ENCODE measurements at places on chromosomes 2 and 18. TPM values are rescaled to one million over a fixed set of nuclear protein-coding genes. Genes with fewer than 3 reads are reported as not detected.

DNA sequence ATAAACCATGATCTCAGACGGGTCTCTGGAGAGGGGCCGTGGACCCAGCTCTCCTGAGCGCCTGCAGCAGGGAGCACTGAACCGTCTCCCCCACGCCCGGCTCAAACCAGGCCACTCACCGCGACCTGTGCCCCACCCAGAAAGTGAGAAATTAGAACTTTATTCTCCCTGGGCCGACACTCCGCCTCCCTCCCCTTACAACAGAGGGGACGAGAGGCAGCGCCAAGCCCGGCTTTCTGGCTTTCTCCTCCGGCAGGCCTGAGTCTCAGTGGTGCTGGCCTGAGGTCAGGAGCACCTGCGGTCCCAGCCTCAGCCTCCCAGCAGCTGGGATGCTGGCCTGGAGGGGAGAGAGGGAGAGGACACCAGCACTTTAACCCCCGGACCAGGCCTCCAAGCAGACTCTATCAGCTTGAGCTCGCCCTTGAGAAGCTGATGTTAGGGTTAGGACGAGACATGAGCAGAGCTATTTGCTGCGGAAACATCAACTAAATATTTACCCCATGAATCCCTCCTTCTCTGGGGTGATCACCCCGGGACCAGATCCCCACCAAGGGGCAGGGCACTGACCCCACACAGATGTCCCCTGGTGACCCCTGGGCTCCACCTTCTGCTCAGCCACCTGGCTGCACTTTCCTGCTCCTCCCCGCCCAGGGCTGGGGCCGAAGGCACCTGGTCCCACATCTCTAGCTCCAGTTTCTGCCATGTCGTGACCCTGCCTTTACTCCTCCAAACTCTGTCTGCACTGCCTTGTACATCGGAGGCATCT is 856.3 kb upstream of the SALL3 start:
- no peak for DNase-seq

Gene LIMS2
- total RNA-seq: 22.2 TPM

Gene ADGRF3
- 0.28 TPM for total RNA-seq

Gene FAM228A
- total RNA-seq: 0.80 TPM

DNA sequence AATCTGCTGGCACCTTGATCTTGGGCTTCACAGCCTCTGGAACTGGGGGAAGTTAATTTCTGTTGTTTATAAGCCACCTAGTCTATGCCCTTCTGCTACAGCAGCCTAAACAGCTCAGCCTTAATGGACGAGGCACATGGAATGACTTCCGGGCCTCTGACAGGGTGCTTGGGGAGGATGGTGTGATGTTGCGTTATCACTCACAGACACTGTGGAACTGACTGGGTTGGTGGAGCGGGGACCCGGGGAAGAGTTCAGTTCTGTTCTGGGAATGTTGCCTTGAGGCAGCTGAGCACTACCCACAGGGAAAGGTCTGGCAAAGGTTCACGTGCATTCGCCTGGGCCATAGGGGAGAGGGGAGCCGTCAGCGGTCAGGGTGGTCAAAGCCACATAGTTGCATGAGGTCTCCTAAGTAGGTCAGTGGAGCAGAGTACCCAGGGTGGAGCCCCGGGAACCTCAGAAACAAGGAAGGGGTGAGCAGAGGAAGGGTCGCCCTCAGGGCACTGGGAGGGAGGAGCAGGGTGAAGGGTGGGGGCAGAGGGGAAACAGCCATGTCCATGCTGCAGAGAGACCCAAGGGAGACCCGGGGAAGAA is 36.2 kb downstream of the LRRFIP1 start:
- DNase-seq: peak; percentile 85

DNA sequence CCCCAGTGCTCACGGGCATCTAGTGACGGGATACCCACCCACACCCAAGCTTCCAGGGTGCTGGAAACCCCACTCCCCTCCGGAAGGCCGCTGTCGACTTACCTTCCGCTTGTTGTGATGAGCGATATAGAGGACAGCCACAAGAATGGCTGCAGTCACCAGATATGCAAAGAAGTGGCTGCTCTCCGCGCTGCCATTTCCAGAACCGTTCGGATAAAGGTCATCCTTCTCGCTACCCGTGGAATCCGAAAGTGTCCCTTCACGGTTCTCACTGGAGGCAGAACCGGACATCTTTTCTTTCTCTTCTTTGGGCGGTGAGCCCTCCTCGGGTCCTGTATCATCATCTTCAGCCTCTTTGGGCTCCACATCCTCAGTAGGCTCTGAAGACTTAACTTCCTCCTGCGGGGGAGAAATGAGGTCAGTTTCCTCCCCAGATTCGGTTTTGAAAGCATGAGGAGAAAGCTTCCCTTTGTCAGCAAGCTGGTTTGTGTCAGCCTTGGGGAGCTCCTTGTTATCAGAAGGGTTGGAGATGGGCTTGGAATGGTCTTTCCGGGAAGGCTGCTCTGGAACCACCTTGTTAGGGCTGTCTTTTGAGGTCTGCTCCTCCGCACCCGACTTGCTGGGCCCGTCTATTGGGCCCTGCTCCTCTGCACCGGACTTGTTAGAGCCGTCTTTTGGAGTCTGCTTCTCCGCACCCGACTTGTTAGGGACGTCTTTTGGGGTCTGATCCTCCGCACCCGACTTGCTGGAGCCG is 1.2 kb downstream of the TGOLN2 start:
- DNase-seq: no peak

- no peak for DNase-seq
Observed at GRCh38 chr2:231634951-231635875, 42.5 kb downstream of the TEX44 start.

DNA sequence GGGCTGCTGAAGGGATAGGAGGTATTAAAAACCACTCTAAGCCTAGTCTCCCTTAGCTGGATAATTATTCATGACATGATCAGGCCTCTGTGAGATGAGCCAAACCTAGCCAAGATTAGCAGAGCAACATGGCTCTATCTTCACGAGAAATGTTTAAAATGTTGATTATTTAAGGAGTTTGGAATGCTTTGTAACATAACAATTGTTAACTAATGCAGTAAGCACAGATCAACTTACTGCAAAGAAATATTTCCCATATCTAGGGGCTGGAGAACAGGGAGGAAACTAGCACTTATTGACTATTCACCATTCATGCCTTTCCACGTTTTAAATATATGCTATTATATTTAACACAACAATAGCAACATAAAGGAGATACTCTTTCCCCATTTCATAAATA is 833.7 kb upstream of the CHAC2 start:
- DNase-seq: no peak

- DNase-seq: no peak
Observed at GRCh38 chr2:210049831-210050230, 47.4 kb downstream of the RPE start.

GRCh38 chr18:36775396-36775795 is 53.4 kb downstream of the TPGS2 start:
- DNase-seq: no peak

DNA sequence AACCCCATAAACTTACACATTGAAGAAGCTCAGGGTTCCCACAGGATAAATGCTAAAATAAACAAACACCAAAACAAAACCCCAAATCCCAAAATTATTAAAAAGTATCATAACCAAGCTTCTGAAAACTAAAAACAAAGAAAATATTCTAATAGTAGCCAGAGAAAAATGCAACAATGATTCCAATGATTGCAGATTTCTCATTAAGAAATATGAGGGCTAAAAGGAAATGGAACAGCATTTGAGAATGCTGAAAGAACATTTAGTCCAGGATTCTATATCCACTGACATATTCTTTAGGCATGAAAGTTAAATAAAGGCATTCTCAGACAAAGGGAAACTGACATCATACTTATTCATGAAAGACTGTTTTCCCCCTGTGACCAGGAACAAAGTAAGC is 212.4 kb downstream of the SLC4A10 start:
- no peak for DNase-seq

Gene POLR1A
- total RNA-seq: 39.1 TPM

- DNase-seq: no peak
Observed at GRCh38 chr18:76643996-76644395, 149.0 kb upstream of the ZNF516 start.

- no peak for DNase-seq
Observed at GRCh38 chr2:56816666-56817065, 632.9 kb downstream of the CCDC85A start.

DNA sequence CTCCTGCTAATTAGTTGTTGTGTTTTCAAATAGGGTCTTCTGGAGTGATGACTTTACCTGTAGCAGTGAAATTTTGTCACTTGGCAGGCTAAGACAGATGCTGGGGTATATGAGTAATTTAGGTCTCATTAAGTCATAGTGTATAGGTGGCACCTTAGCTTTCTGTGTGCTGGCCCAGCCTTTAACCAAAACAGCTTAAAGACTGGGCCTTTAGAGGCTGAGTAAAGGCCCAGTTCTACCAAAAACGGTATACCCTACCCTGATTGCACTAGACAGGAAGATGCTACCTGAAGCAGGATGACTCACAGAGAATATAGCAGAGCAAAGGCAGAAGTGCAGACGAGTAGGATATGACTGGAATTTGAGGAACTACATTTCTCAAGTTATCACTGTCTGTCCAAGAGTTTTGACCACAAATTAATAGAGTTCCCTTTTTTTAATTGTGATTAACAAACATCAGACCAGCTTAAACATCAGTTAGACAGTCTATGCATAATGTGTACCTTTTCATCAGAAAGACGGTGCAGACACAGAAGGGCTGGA is 337.9 kb upstream of the SALL3 start:
- no peak for DNase-seq

Gene SP140
- total RNA-seq: 5.5 TPM

GRCh38 chr18:32707147-32707546 is 65.7 kb downstream of the KLHL14 start:
- peak; percentile 13 for DNase-seq

DNA sequence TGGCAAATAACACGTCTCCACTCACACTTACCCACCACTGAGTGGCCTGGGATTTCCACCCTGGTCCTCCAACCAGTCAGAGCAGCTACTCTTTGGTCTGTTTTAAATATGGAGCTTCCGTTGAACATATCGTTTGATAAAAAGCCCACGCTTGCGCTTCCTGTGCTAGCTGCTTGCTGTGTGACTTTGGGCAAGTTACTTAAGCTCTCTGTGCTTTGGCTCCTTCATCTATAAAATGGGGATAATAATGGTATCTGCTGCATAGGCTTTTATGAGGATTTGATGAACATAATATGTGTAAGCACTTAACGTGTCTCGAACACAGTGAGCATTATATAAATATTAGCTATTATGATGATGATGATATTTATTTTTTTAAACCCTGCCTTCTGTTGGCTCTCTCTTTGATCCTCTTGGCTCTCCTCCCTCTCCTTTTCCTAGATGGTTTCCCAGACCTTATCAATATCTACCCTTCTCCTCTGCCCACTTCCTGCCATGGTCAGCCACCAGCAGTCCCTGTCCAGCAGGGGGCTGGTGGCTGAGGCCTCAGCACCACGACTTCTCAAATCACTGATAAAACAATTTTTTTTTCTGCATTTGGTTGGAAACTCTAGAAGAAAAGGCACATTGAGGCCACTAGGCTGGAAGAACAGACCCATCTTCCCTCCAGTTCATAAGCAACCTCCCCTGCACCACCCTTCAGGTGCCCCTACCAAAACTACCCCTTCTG is 191.9 kb downstream of the LOXHD1 start:
- no peak for DNase-seq

- DNase-seq: no peak
Observed at GRCh38 chr2:1226766-1227165, 186.5 kb upstream of the TPO start.

Gene CD207
- 0.86 TPM for total RNA-seq

DNA sequence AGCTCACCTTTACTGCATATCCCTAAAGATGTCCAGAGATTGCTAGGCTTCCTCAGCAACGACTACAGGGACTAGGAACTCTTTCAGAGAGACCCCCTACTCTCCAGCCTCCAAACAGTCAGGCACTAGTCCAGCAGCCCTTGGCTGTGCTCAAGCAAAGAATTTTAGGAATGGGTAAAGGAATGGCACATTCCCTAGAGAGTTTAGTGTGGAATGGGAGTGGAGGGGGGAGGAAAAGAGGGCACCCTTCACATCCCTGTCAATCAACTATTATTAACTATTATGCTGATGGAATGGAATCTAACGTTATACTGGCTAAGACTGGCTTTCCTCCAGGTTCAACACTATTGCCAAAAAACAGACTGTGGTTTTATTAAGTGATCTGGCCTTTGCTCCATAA is 64.8 kb downstream of the IKZF2 start:
- DNase-seq: no peak

- no peak for DNase-seq
Observed at GRCh38 chr18:28284132-28284531, 107.2 kb upstream of the CDH2 start.

GRCh38 chr2:10486601-10487079 is 38.5 kb upstream of the ODC1 start:
- DNase-seq: no peak

Measured in lung (tissue), 17 donors.